ENCODE measurements at places on chromosomes 5 and 9.
A peak's percentile ranks its signal among the peaks of the same experiment; 100 is the strongest.

- DNase-seq: no peak
Measured at GRCh38 chr9:5708414-5708813, 79.5 kb downstream of the RIC1 start.

- DNase-seq: no peak
Measured at GRCh38 chr9:117403848-117404247, 11.0 kb downstream of the ASTN2 start.

- no peak for DNase-seq
Measured at GRCh38 chr5:59874675-59875074, 18.9 kb downstream of the PDE4D start.

- no peak for DNase-seq
Measured at GRCh38 chr9:133845440-133845839, 107.3 kb upstream of the SARDH start.

DNA sequence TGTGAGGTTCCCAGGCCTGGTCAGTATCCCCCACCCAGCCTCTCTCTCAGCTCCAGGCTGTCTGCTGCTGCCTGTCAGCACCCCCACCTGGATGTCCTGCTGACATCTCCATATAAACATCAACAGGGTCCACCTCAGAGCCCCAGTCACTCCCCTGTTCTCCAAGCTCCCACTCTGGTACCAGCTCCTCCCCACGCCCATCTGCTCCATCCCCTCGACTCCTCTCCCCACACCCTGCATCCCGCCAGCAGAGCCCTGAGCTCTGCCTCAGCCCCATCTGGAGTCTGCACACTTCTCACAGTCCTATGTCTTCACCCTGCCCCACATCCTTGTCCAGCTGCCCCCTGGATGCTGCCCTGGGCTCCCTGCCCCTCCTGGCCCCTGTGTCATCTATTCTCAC, 67.7 kb upstream of the LRRTM2 start:
- no peak for DNase-seq

GRCh38 chr9:18791074-18791473, 241.9 kb downstream of the SAXO1 start:
- DNase-seq: no peak

GRCh38 chr5:40080191-40080590, 599.5 kb upstream of the PTGER4 start:
- DNase-seq: no peak

DNA sequence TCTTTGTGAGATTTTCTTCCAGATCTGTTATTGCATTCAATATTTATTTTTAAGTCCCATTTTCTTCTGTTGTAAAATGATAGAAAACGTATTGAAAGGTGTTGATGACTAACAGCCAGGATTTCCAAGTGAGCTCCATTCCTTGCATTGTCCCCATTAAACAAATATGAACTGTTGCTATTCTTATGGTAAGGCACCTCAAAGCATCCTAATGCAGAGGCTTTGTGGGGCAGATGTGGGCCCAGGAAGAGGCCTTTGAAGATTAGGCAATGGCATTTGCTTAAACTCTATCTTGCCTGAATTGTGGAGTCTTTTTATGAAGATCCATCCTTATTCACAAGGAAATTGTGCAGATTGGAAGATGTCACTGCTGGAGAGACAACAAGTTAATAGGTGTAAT, 38.9 kb downstream of the NTRK2 start:
- no peak for DNase-seq

DNA sequence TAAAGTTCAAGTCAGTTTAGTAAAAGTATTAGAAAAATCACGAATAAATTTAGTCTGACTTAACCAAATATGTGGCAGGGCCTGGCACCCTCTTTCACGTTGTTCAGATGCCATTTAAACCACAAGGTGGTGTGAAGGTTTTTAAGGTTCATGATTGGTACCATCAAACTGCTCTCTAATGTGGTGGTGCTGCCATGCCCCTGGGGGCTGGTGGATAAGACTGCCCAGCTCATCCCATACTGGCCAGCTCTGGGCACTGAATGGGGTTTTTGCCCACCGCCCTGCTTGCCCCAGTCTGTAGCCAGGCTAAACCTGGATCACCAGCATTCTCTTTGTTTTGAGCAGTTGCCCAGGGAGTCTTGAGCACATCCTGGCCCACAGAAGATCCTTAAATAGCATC, 159.3 kb downstream of the GABBR2 start:
- no peak for DNase-seq

- no peak for DNase-seq
Measured at GRCh38 chr5:157800137-157800536, 56.6 kb downstream of the LSM11 start.

DNA sequence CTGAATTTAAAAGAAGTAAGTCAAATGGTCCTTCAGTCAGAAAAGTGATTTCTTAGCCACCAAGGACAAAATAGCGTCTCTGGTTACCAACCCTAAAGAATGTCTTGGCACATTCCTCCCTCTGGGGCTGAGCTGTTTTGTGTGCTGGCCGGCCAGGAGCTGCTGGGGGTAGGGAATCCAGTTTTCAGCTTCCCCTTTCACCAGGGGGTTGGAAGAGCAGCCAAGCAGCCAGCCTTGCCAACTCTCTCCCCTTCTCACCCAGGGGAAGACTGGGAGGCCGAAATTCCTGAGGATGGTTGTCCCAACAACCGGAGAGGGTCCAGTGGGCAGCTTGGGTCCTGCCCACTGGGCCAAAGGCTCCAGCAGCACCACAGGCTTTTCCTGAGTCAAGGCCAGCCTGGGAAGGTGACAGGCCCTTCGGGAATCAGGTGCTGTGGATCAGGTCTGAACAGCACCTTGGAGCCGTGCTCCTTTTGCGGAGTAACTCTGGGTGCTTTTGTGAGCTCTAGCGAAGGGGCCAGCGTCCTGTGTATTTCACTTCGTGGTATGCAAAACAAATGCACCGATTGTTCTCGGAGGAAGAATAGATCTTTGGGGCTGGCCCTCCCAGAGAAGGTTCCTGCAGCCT, 4.2 kb downstream of the WWC1 start:
- DNase-seq: no peak

DNA sequence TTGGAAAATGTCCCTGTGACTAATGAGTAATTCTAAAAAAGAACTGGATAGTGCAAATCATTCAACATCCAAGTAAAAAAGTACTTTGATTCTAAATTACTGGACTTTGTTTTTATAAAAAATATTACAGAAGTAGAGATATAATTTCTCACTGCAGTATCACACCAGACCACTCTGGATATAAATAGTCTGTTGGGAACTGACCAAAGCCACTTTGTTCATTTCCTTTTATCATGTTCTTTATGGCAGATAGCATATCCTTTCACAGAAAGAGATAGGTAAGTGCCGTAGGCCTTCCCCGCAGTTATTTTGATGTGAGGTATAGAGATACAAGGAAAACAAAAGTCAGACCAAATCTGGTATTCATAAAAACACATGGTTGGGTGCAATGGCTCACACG, 827.4 kb upstream of the GRAMD2B start:
- DNase-seq: no peak

- DNase-seq: no peak
Measured at GRCh38 chr9:126126807-126127206, 199.8 kb upstream of the MVB12B start.

GRCh38 chr5:67878933-67879332, 336.6 kb upstream of the PIK3R1 start:
- DNase-seq: no peak

DNA sequence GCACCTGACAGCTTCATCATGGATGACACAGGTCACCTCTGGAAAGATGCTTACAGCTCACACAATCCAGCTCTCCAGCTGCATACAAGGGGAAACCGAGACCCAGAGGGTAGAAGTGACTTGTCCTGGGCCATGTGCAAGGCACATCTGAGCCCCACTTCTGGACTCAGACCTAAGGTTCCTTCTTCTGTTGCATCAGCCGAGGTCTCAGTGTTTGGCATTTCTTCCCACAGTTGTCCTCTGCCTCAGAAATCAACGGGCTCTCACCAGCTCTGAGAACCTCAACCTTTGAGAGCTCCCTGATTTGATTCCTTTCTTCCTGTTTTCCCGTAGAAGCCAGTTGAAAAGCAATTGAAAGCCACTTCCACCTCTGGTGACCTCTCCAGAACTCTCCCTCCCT, 38.7 kb upstream of the COL15A1 start:
- DNase-seq: no peak

DNA sequence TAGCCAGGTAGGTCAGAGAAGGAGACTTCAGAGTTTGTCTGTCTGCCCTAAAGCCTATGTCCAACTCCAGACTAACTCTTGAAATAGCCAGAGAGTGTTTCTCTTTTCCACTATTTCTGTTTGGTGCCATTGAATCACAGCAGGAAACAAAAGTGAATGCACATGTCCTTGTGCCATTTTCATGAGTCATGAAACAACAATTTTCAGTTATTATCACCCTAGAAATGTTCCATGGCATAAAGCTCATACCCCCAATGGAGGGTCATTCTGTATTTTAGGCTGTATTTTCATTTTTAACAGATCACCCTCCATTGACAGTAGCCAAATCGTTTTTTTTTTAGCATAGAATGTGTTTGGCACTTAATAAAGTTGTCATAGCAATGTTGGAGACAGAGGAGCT, 124.7 kb downstream of the PAPPA start:
- no peak for DNase-seq

- no peak for DNase-seq
Measured at GRCh38 chr9:92794426-92794825, 29.8 kb upstream of the BICD2 start.

- no peak for DNase-seq
Measured at GRCh38 chr5:91386120-91386519, 3.0 kb upstream of the ARRDC3 start.

DNA sequence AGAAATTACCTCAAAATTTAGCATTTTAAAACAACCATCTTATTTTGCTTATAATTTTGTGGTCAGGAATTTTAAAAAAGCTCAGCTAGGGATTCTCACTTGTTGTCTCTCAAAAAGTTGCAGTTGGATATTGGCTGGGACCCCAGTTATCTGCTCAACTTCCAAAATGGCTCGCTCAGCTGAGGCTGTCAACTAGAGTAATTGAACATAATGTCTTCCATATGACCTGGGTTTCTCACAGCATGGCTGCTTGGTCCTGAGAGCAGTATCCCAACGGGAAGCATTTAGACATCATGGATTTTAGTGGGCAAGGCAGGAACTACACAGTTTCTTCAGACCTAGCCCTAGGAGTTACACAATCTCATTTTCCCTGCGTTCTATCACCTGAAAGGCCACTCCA, 63.6 kb upstream of the SPEF2 start:
- no peak for DNase-seq

DNA sequence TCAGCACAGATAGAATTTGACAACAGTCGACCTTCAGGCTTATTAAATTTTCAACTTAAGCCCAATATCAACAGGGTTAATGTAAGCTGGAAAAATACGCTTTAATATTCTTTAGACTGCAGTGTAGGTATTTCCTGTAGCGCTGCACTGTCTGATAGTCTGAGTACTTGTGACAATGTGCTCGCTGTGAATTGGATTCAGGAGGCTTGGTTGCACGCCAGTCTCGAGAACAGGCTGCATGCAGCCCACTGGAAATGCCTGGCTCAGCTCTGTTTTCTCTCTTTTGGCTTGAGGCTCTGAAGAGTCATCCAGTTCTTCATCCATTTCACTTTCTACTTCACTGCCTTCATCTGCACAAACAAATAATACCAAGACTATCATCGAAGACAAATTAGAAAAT, 300.9 kb downstream of the RFX3 start:
- DNase-seq: no peak

DNA sequence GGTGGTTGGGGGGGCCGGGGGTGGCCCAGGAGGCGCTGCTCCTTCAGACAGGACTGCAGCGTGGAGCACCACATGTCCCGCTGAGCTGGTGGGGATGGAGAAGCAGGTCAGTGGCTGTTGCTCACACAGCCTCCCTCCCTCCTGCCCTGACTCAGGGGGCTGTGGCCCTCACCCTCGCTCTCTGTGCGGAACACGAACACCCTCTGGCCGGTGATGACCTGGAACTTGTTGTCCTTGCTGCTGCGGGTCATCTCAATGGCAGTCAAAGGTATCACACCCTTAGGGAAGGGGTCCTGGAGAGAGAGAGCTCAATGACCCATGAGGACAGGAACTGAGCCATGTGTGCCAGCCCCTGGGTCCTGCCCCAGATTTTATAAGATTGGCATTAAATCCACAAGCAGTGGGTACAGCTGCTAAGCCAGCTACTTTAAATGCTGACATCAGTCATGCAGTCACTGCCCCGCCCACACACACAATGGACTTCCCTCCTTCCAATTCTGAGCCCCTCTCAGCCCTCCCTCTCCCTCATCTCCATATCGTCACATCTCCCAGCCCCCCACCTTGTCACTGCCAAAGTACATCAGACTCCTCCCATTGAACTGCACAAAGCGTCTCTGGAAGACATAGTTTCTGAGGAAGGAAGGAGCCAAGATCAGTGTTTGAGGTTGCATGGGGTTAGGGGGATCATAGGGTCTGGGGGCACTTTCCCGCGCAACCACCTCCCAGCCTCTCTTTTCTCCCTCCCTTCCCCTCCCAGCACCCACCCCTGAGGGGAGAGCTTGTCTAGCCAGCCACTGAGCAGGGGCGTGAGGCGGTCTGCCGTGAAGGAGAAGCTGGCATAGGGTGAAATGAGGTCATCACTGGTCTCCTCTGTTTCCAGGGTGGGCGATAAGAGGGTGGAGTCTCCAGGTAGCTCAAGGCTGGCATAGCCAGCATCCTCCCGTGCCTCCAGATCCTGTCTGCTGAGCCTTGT, 8.9 kb downstream of the ARAP3 start:
- no peak for DNase-seq

GRCh38 chr9:81517954-81518353, 171.4 kb downstream of the TLE1 start:
- peak; percentile 73 for DNase-seq

DNA sequence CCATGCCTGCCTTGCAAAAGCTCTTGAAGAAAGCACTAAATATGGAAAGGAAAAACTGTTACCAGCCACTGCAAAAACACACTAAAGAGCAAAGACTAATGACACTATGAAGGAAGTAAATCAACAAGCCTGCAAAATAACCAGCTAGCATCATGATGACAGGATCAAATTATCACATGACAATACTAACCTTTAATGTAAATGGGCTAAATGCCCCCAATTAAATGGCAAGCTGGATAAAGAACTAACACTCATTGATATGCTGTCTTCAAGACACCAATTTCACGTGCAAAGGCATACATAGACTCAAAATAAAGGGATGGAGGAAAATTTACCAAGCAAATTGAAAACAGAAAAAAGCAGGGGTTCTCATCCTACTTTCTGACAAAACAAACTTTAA, 231.8 kb upstream of the RGMB start:
- no peak for DNase-seq

DNA sequence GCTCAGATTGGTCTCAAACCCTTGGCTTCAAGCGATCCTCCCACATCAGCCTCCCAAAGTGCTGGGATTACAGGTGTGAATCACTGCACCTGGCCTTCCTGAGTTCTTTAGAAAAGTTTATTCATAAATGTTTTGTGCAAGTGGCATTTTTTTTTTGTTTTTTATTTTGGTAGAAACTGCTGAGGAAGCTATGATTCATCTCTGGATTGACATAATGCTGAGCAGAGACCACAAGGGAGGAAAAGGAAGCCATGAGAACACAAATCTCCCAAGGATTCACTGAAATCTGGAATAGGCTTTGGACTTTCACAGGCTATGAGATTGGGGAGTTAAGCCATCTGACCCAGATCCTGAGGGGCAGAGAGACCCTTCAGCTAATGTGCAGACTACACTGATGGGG, 3.4 kb upstream of the SLC46A2 start:
- no peak for DNase-seq

- DNase-seq: no peak
Measured at GRCh38 chr9:76654575-76654974, 109.7 kb upstream of the PCA3 start.

GRCh38 chr9:25117791-25118190, 560.5 kb downstream of the TUSC1 start:
- no peak for DNase-seq

- no peak for DNase-seq
Measured at GRCh38 chr9:114820776-114821501, 15.1 kb upstream of the TNFSF15 start.

Data from COR-L47 (cell line).